Left renal cortex interstitium (tissue), 4 donors: ENCODE measurements at places on chromosomes 3 and 15.

GRCh38 chr3:172622916-172623700 lies 87.8 kb downstream of the NCEH1 start:
- no peak for DNase-seq

- DNase-seq: no peak
Observed at GRCh38 chr15:38860674-38861073, 296.1 kb upstream of the RASGRP1 start.

- no peak for DNase-seq
Observed at GRCh38 chr3:51715977-51716294, 9.1 kb downstream of the GRM2 start.

DNA sequence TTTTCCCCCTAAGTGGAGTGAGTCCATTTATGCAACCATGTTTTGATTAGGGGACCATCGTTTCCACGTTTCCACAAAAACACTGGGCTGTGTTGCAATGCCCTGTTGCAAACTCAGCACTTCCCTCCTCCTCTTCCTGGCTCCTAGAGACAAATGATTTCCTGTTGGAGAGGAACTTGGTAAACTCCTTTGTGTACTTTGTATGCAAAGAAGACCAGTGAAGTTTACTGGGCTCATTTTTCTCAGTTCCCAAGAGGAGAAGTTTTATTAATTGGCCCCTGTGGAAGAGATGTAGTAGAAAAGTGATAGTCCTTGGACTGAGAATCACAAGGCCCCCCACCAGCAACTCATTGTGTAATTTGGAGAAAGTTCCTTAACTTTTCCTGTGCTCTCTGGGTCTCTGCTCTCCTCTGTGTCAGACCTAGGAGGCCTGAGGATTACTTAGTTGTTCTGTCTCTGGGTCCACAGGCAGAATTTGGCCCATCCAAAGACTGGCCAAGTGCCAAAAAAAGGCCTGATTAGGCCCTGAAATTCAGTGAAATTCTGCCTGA lies 95.0 kb downstream of the ATG7 start:
- DNase-seq: no peak

DNA sequence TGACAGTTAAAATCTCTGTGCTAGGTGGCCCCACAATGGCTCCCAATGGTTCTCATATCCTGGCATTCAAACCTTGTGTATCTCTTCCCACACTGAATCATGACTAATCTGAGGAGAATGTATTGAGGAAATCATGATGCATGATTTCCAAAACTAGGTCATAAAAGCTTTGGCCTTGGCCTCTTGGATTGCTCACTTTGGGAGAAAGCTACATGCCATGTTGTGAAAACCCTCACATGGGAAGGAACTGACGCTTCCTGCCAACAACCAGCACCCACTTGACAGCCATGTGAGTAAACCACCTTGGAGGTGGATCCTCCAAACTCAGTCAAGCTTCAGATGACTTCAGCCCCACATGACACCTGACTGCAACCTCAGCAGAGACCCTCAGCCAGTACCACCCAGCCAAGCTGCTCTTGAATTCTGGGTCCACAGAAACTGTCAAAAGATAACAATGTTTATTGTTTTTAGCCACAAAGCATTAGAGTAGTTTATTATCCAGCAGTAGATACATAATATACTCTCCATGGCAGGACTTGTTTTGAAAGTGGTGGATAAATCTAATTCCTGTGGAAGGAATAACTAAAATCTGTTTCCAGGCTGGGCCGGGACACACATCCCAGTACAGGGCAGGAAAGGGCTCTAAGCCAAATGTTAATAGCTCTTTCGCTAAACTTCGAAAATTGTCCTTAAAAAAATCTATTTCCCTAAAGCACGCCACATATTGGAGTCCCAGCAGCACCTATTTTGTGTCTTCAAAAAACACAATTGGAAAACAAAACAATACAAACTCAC lies 1.0 kb upstream of the ZNF620 start:
- no peak for DNase-seq

- no peak for DNase-seq
Observed at GRCh38 chr3:80734920-80735319, 967.1 kb upstream of the ROBO1 start.

DNA sequence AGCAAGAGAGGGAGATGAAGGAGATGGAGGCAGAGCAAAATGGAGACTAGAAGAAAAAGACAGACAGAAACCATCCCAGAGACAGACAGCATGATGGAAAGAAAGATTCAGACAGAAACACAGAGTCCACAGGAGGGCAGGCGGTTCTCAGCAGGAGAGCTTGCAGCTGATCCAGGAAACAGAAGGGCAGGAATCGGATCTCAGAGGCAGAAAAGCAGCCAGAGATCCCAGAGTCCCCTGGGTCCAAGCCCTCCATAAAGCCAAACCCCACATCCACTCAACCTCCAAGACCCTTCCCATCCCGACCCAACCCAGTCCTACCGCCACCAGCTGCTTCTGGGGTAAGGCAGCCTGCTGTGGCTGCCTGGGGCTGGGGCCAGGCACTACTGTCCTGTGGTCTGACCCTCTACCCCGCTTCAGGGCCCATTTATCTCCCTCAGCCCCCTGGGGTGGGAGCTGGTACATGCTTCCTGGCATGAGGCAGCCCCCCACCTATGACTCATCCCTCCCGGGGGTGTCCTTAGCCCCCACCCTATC lies at the start of gene UCN2:
TSS of gene UCN2 (minus strand) at position 400 of the 537 bp plus-strand sequence. CDS start 657 bp downstream, outside the sequence.
- DNase-seq: no peak

GRCh38 chr3:15953841-15954240 lies 156.1 kb upstream of the ANKRD28 start:
- no peak for DNase-seq

DNA sequence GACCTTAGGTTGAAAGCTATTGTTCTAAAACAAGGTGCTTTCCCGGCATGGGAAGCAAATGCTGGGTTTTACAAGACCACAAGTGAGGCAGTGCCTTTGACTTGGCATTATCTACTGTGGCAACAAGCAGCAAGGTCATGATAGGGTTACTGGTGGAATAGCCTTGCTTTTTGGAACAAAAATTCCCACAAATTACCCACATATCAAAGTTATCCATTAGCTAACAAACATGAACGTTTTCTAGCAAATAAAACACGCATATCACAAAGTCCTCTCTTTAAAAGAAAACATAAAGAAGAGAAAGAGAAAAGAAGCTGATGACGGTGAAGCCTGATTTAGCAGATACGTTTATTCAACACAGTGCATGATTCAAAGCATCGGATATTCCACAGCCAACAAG lies 57.6 kb downstream of the SETMAR start:
- no peak for DNase-seq

GRCh38 chr3:164186095-164186494 lies 892.2 kb downstream of the SI start:
- no peak for DNase-seq

DNA sequence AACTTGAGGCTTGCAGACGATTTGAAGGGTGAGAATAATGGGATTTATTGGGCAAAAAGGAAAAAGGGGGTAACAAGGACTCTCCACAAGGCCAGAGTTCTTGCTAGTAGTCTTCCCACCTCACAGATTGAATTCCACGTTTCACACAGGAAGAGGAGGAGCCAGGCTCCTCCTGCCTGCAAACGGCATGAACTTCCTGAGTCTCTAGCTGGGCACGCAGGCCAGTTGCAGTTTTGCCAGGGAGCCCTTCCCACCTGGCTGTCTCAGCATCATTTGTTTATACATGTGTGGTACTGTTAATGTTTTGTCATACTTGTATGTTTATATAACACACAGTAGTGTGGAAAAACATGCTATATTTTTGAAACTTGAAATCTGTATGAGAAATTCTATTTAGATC lies 155.0 kb downstream of the NLGN1 start:
- DNase-seq: no peak

GRCh38 chr3:140428380-140428779 lies 249.5 kb upstream of the TRIM42 start:
- DNase-seq: no peak

DNA sequence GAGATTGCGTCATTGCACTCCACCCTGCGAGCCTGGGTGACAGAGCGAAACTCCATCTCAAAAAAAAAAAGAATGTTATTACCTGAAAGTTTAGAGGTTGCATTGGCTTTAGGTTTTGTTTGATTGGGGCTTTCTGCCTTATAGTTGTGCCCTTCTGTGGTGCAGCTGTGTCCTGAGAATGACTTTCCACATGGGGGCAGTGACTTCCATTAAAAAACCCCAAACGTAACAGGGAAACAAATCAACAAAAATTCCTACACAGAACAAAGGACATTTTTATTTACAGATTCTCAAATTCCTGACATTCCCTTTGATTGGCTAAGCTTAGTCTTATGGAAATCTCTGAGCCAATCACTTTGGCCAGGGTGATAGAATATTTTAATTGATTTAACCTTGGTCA lies 154.1 kb upstream of the GPR149 start:
- no peak for DNase-seq

GRCh38 chr3:29468187-29468586 lies 187.3 kb downstream of the RBMS3 start:
- DNase-seq: no peak

DNA sequence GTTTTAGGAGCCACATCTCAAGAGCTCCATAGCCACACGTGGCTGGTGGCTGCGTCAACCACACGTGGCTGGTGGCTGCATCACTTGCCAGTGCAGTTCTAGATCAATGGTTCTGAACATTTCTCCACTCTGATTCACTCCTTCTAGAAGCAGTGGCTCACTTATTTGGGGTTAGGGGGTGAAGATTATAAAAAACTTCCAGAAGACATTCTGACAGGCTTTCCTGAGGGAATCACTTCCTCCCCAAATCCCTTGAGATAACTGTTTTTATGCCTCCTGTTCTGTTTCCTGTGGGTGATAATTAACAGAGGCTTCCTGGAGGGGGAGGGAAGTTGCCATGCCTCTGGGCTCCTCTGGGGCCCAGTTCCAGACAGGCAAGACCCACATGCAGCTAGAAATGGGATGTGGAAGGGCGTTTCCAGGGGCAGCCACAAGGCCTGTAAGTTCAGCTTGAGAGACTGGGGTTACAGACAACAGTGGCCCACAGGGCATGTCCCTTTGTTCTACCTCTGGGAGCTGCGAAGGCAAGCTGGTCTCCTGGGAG lies 23.6 kb downstream of the HEG1 start:
- DNase-seq: no peak

- no peak for DNase-seq
Observed at GRCh38 chr3:87311309-87311708, 34.9 kb upstream of the POU1F1 start.

DNA sequence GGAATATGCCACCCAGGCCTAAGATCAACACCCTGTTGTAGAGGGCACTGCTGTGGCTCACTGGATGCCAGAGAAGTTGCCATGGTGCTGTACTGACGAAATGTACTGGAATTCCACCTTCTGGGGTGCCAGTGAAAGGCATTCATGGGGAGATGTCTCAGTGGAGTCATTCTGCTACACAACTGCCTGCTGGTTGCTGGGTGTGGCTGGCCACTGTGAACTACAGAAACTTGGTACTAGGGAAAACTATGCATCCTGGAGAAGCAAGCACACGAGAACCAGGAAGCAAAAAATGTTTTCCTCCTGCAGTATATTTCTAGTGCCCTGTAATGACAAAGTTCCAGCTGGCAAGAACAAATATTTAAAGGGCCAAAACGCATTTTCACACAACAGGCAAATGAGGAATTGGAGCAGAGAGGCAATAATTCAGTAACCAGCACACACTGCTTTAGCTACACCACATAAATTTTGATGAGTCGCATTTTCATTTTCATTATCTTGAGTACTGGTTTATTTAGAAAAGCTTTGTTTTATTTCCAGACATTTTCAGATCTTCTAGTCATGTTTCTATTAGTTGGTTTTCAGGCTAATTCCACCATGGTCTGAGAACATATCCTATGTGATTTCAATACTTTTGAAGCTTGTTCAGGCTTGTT lies 18.3 kb upstream of the RFX7 start:
- no peak for DNase-seq

- no peak for DNase-seq
Observed at GRCh38 chr3:45082142-45082538, 56.0 kb downstream of the CLEC3B start.

- no peak for DNase-seq
Observed at GRCh38 chr3:172869368-172869771, 118.8 kb downstream of the ECT2 start.

DNA sequence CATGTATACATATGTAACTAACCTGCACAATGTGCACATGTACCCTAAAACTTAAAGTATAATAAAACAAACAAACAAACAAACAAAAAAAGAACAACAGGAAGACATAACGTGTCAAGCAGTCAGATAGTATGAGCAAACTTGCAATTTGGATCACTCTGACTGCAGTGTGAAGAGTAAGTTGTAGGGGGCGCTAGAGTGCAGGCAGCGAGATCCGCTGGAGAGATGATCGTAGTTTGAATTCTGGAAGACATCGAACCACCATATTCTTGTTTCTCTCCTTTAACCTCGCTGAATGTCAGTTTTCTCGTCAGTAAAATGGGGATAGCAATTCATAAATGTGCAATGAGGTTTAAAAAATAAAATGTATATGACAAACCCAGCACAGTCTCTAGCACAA lies 165.2 kb upstream of the LMCD1 start:
- no peak for DNase-seq

DNA sequence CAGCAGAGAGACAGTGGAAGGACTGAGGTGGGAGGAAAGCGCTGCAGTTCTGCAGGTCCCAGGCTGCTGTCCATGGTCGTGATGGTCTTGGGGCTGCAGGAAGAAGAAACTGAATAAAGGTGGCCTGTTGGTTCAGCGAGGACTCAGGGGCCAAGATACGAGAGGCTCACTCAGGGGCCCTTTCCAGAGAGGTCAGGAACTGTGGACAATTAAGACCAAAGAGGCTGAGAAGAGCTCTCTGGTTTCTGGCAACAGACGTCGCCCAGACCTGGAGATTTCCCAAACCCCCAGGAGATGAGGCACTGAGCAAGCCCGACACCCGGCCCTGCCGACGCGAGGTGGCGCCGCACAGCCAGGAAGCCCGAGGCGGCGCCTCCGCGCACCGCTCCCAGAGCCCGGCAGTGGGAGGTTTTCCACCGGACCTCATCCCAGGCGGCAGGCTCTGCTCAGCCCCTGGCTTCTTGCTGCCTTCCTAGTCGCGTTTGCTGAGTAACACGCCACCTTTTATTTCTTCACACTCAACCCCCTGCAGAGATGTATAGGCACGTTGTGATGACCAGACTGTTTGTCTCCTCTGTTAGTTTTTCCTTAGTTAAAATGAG lies 56.4 kb upstream of the ARRDC4 start:
- DNase-seq: peak; percentile 60

DNA sequence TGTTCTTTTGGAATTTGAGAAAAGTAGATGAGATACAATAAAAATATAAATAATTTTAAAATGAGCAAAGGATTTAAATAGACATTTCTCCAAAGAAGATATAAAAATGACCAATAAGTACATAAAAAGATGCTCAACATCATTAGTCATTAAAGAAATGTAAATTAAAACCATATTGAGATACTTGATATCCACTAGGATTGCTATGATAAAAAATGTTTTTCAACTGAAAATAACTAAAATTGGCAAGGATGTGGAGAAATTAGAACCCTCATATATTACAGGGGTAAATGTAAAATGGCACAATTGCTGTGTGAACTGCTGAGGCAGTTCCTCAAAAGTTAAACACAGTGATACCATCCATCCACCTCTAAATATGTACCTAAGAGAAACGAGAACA lies 38.8 kb downstream of the LRRFIP2 start:
- no peak for DNase-seq

- no peak for DNase-seq
Observed at GRCh38 chr3:100873611-100874010, 119.6 kb downstream of the ABI3BP start.
